Effector memory CD8-positive, alpha-beta T cell (primary cell): ENCODE measurements at places on chromosomes 1 and 21.

DNA sequence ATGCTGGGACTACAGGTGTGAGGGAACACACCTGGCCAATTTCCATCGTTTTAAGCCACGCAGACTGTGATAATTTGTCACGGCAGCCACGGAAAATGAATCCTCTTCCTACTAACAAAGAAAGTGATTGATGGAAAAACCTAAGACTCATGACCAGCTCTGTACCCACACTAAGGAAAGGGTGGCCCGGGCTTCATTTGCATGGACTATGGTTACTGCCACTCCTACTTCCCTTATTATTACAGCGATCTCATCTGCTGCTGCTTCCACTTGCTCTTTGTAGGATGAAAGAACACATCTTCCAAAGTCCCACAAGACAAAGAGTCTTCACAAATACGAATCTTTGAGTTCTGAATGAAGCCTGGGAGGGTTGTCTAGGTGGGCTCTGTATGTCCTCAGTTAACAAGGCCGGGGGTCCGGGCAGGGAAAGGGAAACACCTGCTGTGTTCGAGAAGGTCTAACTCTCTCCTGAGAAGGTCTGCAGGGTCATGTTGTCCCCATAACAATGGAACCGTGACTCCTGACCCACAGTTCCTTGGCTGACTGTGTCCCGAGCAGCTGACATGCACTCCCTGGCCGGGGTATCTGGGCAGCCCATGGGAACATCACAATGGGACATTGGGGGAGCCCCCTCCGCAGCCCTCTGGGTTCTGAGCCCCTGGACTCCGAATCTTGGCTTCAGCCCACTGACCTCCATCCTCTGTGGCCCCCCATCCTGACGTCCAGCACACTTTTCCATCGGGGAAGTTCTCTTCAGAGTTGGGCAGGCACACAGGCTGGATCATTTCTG is 13.3 kb upstream of the TFF1 start:
- no peak for DNase-seq

DNA sequence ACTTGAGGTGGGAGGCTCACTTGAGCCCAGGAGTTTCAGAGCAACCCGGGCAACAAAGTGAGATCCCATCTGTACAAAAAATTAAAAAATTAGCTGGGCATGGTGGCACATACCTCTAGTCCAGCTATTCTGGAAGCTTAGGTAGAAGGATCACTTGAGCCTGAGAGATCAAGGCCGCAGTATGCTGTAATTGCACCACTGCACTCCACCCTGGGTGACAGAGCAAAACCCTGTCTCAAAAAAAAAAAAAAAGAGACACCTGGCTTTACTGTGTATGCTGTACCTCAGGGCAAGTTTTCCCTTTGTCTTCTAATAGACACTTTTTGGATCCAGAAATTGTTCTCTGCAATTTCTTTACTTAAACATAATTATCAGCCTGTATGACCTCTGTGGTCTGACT is 23.1 kb upstream of the RCC1 start:
- no peak for DNase-seq

DNA sequence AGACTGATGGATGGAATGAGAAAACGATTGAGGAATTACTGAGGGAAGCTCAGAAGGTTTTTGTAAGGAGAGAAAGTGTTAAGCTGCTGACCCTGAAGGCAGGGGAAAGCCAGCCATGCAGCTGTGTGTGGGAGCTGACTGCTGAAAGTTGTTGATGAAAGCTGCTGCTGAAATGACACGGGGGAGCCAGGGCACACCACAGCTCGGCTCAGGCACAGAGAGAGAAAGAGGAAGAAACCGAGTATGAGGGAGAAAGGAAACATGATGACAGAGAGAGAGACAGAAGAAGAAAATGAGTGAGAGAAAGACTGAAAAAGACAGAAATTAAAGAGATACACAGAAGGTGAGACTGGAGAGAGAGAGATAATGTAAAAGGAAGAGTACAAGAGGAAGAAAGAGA is 115.5 kb downstream of the LRRC53 start:
- DNase-seq: no peak

- DNase-seq: no peak
Observed at GRCh38 chr1:171139890-171140289, 45.2 kb upstream of the FMO2 start.

DNA sequence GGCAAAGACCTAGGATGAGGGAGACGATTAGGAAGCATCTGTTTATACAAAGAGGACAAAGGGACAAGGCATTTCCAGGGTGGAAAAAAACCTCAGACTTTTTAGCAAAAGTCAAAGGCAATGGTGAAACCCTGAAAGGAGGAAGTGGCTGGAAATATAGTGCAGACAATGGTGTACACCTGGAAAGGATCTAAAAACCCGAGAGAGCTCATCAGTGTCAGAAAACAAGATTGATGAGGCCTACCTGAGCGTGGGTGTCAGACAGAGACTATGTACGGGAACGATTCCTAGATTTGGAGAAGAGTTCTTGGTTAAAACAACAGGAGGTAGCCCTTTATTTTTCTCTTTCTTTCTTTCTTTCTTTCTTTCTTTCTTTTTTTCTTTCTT is 68.8 kb upstream of the HUNK start:
- DNase-seq: no peak
